A549 treated with Hydrocortisone at 1 μM for 4 hours (cell line): ENCODE measurements at places on chromosomes 7 and 10. TPM values are rescaled to one million over a fixed set of nuclear protein-coding genes. Genes with fewer than 3 reads are reported as not detected.

The IL2RA gene
- not detected in 5 replicates for total RNA-seq

The SH2D4B gene
- total RNA-seq = 0.03 TPM in 2 of 5 replicates, not detected in the others

The UNCX gene
- total RNA-seq = 0.05 to 0.08 TPM (median 0.07 TPM) in 3 of 5 replicates, not detected in the others

The ZFAND2A gene
- 49.5 to 56.1 TPM (median 52.2 TPM) in 5 replicates for total RNA-seq

The MAGI2 gene
- 0.23 to 0.62 TPM (median 0.40 TPM) in 5 replicates for total RNA-seq

The C7orf25 gene
- total RNA-seq = 1.8 to 4.3 TPM (median 2.2 TPM) in 5 replicates

The LRRD1 gene
- not detected in 5 replicates for total RNA-seq

The TAS2R41 gene
- total RNA-seq = not detected in 5 replicates

The HHEX gene
- 10.7 to 12.2 TPM (median 11.7 TPM) in 5 replicates for total RNA-seq

The PLXDC2 gene
- total RNA-seq = 0.05 TPM in 2 of 5 replicates, not detected in the others

The ATP5MK gene
- total RNA-seq = 486 to 546 TPM (median 505 TPM) in 5 replicates

The CLDN3 gene
- total RNA-seq = 1.6 to 3.8 TPM (median 3.4 TPM) in 5 replicates

The CH25H gene
- 0.17 to 0.46 TPM (median 0.36 TPM) in 5 replicates for total RNA-seq
